ENCODE measurements at places on chromosomes 4 and X. TPM values are rescaled to one million over a fixed set of nuclear protein-coding genes. Genes with fewer than 3 reads are reported as not detected.

HSD17B13 gene
- total RNA-seq: 0.03 TPM

CSAG2 gene
- not detected for total RNA-seq

RPS6KA6 gene
- 5.2 TPM for total RNA-seq

CYLC1 gene
- not detected for total RNA-seq

SPINK2 gene
- not detected for total RNA-seq

ADGRL3 gene
- 0.06 TPM for total RNA-seq

RNF150 gene
- 0.26 TPM for total RNA-seq
